ENCODE measurements at places on chromosomes 6 and 20. TPM values are rescaled to one million over a fixed set of nuclear protein-coding genes. Genes with fewer than 3 reads are reported as not detected.

- DNase-seq = no peak
Measured at GRCh38 chr6:105484238-105485161, 81.6 kb upstream of the PREP start.

DNA sequence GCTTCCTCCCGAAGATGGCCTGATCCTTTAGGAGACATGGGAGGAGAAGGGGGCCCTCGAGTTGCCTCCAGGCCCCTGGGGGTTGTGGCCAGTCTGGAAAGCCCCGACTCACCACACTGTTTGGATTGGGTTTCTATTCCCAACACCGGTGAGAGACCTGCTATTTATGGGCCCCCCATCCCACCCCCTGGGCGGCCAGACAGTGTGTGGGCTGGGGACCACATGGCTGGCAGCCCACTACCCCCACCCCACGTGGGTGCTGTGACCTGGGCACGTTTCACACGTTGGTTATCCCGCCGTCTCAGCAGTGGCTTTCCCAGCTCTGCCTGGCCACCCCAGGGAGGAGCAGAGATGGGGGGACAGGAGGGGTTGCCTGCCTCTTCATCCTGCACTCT, 116.1 kb downstream of the VEGFA start:
- DNase-seq = no peak

GRCh38 chr20:3423126-3423525, 15.7 kb upstream of the DNAAF9 start:
- DNase-seq = no peak

- DNase-seq = no peak
Measured at GRCh38 chr20:35243986-35244385, 17.5 kb downstream of the MMP24 start.

DNA sequence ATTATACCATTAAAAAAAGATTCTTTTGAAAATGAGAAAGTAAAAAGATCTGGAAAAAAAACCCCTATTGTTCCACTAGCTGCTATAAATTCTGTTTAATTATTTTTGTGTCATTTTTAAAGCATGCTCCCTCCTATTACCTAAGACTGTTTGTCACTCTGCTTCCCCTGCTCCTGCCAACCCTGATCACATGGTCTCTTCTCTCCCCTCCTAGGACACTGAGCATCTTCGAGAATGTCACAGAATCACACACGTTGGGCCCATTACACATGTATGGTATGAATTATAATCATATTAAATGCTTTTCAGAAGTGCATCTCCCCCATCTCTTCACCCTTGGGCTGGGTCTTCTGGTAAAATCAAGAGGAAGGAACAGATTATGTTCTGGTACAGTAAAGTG, 6.2 kb downstream of the SNAP91 start:
- DNase-seq = no peak

- DNase-seq = no peak
Measured at GRCh38 chr20:32479012-32479411, 106.1 kb downstream of the NOL4L start.

- no peak for DNase-seq
Measured at GRCh38 chr20:61014491-61014890, 237.6 kb upstream of the CDH4 start.

DNA sequence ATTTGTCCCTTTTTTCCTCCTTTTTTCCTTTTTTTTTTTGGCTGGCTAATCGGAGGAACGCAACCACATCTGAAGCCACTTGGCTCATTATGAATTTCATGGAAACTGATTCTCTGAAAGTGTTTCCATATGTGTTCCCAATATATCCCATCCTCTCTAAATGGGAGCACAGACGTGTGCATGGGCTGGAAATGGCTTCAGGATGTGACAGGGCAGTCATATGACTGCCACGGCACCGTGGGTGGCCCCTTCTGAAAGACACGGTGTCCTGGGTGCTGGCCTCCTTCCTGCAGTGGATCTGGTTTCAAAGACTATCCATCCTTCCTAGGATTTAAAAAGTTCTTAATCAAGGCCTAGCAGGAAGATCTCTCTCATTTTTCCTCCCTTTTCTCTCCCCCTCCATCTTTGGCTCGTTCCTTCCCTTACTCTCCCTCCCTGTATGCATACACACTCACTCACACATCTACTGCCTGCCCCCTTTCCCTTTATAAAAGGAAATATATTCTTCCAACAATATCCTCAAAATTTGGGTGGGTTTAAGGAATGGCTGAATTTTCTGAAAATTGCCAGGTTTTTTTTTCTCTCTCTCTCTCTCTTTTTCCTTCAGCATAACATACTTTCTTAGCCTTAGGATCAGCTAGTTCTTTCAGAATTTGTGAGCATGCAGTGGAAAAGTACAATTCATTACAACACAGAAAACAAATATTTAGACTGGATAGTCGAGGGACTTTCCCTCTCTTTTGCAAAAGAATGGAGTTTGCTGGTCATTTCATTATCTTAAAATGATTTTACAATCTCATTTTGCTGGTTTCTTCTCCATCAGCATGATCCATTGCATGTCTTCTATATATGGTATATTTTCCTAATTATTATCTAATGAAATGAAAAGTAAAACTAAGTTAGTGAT, 161.2 kb upstream of the SUPT3H start:
- no peak for DNase-seq

DNA sequence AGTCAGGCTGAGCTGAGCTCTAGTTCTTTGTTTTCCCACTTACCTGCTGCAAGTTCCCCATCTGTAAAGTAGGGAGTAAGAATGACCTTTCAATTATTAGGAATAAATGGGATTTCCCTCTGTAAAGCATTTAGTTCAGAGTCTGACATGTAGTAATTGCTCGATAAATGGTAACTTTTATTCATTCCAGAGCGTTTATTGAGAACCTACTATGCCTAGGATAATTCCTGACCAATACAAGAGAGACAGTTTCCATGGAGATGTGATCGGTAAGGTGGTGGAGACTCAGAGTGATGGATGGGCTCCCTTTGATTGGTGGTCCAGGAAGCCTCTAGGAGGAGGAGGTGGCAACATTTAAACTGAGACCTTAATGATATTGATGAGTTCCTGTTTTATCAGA, 5.6 kb downstream of the PLEKHG1 start:
- DNase-seq = no peak

DNA sequence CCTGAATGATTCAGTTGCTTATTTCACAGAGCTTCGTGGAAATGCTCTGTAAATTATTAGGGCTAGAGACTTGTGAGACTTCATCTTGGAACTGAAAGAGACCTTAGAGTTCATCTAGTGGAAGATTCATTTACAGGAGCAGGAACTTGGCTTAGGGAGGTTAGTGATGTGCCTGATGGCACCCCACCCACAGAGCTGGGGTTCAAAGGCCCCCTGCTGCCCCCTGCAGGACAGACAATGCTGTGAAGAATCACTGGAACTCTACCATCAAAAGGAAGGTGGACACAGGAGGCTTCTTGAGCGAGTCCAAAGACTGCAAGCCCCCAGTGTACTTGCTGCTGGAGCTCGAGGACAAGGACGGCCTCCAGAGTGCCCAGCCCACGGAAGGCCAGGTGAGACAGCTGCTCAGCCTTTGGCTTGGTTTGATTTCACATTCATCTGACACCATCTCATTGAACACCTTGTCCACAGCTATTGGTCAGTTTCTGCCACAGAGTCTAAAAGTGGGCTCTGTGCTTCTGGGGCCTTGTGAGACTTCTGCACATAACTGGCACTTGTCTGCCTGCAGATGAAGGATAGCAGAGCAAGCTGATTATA, 25.1 kb downstream of the MYBL2 start:
- peak; percentile 66 for DNase-seq

DNA sequence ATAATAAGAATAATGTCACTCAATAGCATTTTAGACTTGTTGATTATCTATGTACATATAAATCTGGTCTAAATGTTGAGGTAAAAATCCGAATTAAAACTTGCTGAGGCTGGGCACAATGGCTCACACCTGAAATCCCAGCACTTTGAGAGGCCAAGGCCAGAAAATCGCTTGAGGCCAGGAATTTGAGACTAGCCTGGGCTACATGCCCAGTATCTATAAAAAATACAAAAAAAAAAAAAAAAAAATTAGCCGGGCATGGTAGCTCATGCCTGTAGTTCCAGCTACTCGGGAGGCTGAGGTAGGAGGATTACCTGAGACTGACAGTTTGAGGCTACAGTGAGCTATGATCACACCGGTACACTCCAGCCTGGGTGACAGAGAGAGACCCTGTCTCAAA, 34.2 kb upstream of the SUPT3H start:
- no peak for DNase-seq

DNA sequence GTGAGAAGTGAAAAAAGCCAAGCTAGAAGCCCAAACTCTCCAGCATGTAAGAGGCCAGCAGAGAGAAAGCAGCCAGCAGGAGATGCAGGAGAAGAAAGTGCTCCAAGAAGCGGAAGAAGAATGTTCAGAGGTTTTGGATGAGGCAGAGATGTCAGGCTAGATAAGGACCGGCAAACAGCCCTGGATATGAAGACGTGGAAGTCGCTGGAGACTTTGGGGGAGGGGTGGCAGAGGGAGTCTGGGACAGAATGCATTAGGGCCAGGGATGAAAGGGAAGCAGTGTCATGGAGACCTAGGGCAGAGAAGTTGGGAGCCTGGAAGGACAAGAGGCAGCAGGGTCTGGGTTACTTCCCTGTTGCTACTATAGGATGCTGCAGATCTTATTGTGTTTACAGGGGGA, 5.3 kb upstream of the SCUBE3 start:
- no peak for DNase-seq

DNA sequence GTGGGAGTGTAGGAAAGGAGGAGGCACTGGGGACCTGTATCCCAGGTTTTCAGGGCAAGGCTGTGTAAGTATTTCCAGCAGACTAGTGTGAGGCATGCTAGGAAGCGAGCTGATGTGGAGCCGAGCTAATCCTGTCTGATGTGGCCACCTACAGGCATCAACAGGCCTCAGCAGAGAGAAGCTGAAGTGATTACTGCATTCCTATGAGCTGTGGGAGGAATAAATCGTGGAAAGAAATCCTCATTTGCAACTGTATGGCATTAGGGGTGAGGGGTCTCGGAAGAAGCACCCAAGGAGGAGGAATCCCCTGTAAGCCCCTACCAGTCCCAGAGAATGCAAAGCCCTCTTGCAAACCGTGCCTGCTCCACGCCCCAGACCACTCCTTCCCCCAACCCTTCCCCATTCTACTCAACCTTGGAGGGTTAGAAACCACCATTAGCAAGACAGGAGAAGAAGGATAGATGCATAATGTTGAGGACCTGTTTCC, 41.6 kb downstream of the C6orf15 start:
- no peak for DNase-seq

- DNase-seq = no peak
Measured at GRCh38 chr6:37304766-37305165, 46.8 kb upstream of the TMEM217 start.

DNA sequence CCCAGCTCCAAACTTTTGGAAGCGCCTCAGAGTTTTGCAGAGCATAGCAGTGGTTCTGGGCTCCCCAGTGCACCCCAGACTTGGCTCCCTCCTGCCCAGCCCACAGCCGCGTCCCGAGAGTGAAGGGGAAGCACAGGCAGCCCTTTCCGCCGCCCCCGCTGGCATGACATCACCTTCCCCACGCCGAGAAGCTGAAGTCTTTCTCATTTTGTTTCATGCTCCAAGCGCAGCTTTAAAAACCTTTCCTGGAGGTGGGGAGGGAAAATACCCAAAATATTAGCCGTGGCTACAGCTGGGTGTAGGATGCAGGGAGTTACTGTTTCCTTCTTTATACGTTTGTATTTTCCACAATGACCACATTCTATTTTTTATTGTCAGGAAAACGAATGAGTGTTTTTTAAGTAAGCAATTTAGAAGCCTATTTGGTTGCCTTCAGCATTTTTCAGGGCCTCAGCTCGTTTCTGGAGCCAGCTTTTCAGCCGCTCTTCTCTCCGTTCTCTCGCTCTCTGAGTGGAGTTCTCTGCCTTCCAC, 72.9 kb downstream of the SNX5 start:
- DNase-seq = no peak

- DNase-seq = no peak
Measured at GRCh38 chr6:151205721-151206600, 33.8 kb upstream of the AKAP12 start.

DNA sequence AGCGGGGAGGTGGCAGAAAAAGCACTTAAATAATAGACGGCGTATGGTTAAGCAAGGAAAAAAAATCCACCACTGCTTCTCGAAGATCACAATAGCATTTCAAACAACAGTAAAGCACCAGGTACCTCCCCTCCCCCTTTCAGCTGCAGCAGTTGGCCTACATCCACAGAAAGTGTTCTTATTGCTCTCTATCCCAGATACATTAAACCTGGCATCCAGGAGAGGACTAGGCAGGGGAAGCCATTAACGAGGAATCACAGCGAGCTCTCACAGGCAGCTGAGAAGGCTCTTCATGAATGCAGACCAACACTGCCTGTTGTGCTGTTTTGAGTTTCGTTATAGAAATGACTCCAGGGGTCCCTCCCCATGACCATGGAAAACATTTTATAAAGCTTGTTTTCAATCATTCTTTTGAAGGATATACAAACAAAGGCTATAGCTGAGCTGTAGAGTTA, 11.8 kb downstream of the FYN start:
- DNase-seq = no peak

DNA sequence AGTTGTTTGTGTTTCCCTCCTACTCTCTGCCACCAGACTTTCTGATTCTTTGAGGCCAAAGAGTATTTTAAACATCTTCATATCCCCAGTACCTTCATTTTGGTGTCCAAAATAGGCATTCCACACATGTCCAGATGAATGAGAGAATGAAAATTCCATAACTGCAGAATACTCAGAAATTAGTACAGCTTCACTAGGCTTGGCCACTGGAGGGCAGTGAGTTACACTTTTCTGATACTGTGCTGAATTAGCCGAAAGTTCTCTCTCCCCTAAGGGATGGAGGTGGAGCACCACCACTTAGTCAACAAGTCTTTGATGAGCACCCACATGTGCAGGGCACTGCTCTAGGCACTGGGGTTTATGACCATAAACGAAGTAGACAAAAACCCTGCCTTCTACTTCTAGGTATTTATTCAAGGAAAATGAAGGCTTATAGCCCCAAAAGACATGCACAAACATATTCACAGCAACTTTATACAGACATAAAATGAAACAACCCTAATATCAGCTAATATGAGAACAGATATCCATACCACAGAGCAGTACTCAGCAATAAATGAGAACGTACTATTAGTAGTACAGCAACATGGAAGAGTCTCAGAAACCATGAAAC, 46.1 kb upstream of the TMEM217 start:
- DNase-seq = no peak

- DNase-seq = peak; percentile 11
Measured at GRCh38 chr20:63121749-63122405, 94.1 kb downstream of the YTHDF1 start.

- DNase-seq = no peak
Measured at GRCh38 chr6:131736003-131736596, 25.3 kb upstream of the CTAGE9 start.

Gene PBOV1
- not detected for total RNA-seq

Gene HRH3
- not detected for total RNA-seq

Gene MCCD1
- total RNA-seq = not detected

Gene LY6G6C
- not detected for total RNA-seq

Gene SMLR1
- total RNA-seq = 28.8 TPM

Gene CLPSL2
- total RNA-seq = not detected

Gene PRSS35
- not detected for total RNA-seq

Gene MAP1LC3A
- 14.4 TPM for total RNA-seq

Gene PPIL4
- 8.0 TPM for total RNA-seq

Measured in right lobe of liver (tissue), 6 donors.